ENCODE measurements at places on chromosomes 7 and 10.
A peak's percentile ranks its signal among the peaks of the same experiment; 100 is the strongest.

DNA sequence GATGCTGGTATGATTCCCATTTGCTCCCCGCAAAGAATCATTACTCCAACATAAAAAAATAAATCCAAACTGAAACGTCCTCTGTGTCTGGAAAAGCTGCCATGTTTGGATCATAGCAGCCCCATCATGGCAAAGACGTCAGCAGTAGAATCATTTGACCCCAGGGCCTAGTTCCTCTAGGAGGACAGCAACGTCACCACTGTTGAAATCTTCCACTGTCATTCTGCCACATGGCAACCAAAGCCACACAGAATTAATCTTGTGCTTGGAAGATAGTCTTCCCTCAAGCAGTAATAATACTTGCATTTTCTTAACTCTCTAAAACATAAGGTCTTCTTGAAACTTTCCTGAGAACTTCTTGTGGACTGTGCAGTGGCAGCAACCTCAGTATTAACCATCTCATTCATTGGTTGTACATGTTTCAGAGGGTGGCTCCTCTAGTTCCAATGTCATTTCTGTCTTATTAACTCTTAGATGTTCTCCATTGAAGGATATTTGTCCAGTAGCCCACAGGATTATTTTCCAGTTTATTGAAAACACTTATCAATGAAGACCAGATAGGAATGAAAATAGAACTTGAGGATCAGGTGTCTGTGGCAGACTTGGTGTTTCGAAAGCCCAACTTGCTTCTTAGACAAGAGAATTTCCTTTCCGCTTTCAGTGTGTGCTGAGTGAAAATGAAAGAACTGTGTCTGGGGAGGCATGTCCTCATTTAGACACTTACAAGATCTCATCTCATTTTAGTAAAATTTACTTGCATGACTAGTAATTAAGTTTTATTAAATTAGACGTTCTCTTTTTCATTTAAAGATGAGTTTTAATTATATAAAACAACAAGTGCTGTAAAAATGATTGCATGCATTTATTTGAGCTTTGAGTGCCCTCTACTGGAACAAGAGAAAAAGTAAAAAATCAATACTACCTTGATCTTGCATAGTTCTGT is 28.9 kb upstream of the INHBA start:
- no peak for DNase-seq

GRCh38 chr7:111855161-111855841 is 293.0 kb upstream of the IMMP2L start:
- peak; percentile 30 for DNase-seq

DNA sequence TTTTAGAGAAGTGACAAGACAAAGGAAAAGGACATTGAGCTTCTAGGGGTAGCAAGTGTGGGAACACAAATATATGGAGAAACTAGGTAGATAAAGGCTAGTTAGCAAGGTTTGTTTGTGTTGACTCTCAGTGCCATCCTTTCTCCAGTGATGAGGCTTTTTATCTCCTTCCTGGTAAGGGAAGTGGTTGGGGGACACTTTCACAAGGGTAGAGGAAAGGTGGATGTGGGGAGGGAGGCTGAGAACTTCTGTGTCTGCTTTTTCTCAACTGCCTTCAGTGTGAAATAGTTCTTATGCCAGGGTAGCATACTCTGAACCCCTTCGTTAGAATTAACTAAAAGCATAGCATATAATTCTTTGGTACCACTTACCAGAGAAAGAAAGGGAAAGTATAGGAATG is 93.0 kb upstream of the STRIP2 start:
- DNase-seq: no peak

DNA sequence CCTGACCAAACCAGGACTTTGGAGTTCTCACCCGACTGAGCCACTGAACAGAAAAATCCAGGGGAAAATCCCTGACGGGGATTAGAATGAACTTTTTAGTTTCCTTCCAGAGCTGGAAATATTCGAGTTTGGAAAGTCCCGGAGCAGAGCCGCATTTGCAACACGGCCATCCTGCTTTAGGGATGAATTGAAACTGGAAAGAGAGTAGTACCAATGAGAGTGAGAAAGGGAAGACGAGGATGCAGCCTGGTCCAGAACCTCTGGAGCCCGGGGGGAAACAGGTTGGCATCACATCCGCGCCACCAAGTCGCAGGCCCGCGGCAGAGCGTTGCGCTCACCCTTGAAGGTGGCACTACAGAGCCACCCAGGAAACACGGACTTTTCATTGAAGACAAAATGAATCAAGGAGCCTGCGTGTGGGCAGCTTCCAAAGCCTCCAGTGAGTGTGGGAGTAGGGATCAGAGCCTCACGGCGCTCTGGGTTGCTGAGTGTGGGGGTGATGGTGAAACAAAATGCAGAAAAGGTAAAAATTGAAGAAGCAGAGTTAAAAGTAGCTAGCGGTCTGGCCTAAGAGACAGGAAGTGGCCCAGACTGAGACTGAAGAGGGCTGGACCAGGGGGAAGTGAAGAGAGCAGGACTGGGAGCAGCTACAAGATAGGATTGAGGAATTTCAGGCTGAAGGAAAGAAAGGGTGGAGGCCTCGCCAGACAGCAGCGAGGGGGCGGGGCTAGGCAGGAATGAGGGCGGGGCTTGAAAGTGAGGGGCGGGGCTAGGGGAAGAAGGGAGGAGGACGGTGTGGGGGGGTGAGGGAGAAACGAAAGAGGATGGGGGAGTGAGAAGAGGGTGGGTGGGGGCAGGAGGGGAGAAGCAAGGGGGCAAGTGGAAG is 1.8 kb downstream of the SMURF1 start:
- peak; percentile 70 for DNase-seq

GRCh38 chr7:91323626-91324158 is 59.5 kb downstream of the FZD1 start:
- DNase-seq: no peak

- DNase-seq: no peak
These were observed 307.2 kb downstream of the TCERG1L start for GRCh38 chr10:131004276-131004675.

GRCh38 chr7:68474661-68475216 is 1123.5 kb upstream of the AUTS2 start:
- DNase-seq: no peak

- DNase-seq: peak; percentile 74
These were observed 80.0 kb downstream of the ZNF277 start for GRCh38 chr7:112286250-112287086.

DNA sequence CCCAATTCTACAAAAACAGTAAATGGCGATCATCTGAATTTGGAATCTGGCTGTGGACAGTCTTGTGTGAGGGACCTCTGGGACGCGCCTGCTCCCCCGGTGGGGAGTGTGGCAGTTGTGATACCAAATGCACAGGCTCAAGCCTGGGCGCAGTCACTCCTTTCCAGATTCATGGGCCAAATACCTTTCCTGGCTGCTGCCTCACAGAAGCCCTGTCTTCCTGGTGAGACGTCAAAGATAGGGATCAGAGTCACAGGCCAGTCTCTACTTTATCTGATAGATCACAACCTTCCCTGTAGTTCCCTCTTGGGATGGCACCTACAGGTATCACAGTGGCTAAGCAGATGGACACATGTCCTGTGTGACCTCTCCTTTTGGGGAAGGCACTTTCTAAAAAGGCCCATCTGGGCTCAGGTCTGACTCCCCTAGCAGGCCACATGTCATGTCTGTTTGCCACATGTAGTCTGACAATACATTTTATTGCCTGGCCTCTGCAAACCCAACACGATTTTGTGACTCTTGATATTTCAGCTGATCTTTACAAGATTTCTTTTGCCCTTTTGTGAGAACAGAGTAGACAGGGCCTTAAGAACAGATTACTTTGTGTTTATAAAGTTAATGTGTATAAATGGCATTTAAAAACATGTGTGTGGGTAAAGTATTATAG is 150.1 kb downstream of the SNX10 start:
- no peak for DNase-seq

DNA sequence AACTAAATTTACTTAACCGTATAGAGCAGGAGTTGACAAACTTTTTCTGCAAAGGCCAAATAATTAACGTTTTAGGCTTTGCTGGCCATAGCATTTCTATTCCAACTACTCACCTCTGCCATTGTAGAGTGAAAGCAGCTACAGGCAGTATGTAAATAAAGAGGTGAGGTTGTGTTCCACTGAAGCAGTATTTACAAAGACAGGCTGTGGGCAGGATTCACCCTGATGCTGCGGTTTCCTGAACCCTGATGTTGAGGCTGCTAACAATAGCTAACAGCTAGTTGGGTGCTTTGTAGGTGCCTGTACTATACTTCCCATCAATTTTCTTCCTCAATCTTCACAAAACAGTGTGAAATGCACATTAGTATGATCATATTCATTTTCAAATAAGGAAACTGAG is 47.0 kb upstream of the LAMB1 start:
- DNase-seq: no peak

DNA sequence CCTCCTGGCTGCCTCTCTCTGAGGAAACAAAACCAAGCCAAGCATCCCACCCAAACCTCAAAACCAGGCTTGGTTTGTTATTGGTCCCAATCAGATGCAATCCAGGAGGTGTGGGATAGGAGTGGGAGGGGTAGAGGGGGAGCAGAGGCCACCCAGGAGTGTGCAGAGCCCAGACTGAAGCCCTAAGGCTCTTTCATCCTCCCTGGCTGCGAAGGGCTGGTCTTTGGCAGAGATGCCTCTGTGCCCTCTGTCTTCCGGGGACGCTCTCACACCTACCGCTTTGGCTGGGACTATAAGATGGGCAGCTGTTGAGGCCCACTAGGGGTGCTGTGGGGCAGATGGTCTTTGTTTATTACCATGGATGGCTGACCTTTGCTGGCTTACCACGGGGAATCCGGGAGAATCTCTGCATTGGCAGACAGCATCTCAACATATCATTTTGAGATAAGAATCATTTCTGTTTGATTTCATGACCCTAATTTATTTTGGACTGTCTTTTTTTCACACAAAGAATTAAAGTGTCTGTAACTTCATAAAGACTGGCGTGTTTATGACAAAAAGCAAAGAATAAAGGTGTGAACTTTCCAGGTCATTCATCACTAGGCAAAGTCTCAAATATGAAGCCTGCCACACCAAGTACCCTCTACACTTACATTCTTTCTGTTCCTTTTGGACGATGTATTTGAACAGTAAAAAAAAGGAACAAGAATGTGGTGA is 6.5 kb upstream of the DENND2A start:
- peak; percentile 68 for DNase-seq

DNA sequence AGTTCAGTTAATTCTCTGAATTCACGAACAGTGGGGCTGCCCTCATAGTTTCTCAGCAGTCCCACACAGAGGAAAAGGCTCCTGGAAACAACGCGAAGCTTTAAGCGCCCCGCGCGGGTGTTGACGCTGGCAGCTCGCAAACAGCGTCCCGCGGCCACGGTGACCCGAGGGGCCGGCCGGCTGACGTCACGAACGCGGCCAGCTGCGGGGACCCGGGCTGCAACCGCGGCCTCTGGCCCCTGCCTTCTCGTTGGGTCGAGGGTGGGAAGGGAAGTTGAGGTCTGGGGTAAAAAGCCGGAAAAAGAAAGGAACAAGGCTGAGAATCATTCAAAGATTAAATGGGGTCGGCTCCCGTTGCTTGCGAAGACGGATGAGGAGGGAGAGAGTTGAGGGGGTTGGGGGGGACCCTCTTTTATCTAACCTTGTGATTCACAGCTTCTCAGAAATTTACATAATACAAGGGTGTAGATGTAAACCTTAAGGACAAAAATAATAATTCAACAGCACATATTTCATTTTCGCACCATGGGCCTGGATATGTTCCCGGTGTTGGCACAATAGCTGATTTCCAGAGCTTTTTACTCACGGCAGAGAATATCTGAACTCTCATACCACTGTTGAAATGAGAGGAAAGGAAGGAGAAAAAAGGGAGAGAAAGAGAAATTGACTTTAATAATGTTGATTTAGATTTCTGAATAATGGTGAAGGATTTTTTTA is 7.3 kb upstream of the FEZF1 start:
- no peak for DNase-seq

DNA sequence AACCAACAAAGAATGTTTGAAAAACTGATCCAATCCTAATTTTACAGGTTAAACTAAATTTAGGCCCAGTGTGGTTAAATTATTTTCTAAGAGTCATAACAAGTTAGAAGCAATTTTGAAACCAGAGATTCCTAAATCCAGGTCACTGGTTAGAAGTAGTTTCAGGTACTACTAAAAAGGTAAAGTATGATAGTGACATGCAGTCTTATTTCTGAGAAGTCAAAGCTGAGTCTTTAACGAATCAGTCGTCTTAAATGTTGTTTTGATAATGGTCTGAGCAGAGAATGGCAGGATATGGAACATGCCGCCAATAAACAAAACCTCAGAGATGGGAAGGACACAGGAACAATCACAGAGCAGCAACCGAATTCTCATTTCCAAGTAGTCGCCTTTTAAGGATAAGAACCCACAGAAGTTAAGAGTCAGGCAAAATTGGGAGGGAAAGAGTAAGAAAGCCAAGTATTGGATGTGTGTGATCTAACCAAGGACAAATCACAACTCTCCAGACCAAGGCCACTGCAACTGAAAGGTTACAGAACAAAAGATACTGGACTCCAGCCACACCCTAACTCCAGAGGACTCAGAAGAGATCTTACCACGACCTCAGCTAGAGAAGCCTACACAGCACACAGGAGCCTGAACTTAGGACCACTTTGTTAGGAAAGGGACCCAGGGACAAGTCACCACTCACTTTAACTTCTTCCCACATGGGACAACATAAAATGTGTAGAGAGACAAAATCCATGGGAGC is 19.7 kb downstream of the TMEM243 start:
- DNase-seq: no peak

GRCh38 chr10:92413519-92413918 is 122.6 kb downstream of the MARCHF5 start:
- DNase-seq: no peak

DNA sequence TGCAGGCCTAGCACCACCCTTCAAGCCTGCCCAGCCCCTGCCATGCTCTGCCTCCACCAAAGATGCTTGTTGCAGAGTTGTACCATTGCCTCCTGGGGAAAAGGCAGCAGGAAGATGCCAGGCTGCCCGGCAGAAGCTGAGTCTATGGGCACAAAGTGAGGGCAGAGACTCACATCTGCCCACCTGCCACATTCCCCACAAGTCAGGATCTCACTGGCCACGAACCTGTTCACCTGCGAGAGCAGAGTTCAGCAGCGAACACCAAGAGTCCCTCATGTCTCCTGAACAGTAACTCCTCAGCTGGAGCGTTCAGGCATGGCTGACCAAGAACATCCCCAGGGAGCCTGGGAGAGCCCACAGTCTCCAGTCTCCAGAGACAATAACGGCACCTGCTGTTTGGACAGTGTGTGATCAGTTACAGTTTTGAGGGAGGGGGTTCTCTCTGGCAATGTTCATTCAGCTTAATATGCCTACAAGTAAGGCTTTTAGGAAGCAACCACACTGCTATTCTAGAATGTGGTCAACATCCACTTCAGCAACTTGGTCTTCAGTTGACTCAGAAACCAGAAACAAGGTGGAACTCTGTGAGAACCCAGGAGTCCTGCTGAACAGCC is 78.5 kb downstream of the GRID1 start:
- DNase-seq: no peak

GRCh38 chr7:114879554-114879953 is 42.3 kb upstream of the MDFIC start:
- DNase-seq: no peak

GRCh38 chr7:71486856-71487628 is 355.1 kb downstream of the GALNT17 start:
- no peak for DNase-seq

All from NCI-H2227 treated with DMSO at 0.1 percent for 48 hours (cell line).